ENCODE measurements at places on chromosomes 3 and 15.

- no peak for DNase-seq
Observed at GRCh38 chr3:168425936-168426595, 330.3 kb upstream of the GOLIM4 start.

- DNase-seq, result no peak
Observed at GRCh38 chr3:58023531-58023930, 15.3 kb downstream of the FLNB start.

GRCh38 chr3:30664459-30664858 is 58.1 kb downstream of the TGFBR2 start:
- no peak for DNase-seq

DNA sequence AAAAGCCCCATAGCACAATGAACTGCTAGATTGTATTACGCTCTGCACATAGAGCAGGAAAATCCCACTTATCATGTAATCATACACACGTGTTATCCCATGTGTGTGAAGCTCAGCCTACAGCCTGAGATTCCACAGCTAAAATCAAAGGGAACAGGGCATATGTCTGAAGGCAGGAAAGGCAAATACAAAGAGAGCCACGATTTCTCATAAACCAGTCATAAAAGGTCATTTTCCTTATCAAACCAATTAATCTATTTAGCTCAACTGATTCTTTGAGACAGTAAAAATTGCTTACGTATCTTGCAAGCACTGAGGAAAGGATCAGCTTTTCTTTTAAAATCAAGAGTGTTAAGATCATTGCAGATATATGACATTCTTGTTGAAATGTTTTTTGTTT is 199.5 kb upstream of the TBL1XR1 start:
- no peak for DNase-seq

- DNase-seq, result no peak
Observed at GRCh38 chr3:86251781-86252180, 739.2 kb downstream of the VGLL3 start.

- DNase-seq, result no peak
Observed at GRCh38 chr15:61769557-61769956, 290.7 kb downstream of the VPS13C start.

GRCh38 chr15:100186960-100187359 is 154.8 kb downstream of the ADAMTS17 start:
- DNase-seq, result no peak

DNA sequence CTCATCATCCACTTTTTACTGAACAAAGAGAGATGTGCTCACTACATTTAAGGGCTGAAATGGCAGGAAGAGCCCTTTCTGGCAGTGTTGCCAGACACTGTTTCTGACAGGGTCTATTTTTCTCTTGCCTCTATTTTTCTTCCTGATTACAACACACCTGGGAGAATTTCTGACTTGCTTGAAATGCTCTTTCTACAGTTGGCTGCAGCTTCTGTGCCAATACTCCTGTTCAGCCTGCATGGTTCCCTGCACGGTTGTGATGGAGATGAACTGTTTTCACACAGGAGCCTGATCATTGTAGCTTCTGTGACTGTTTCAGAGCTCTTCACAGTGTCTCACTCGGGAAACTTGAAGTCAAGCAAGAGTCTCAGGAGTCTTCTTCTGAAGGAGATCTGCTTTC is 83.0 kb upstream of the DLG1 start:
- DNase-seq, result no peak

- no peak for DNase-seq
Observed at GRCh38 chr3:126851382-126851781, 131.5 kb upstream of the PLXNA1 start.

GRCh38 chr3:20054549-20054987 is 14.3 kb downstream of the KAT2B start:
- DNase-seq, result no peak

GRCh38 chr3:55122312-55122711 is 194.5 kb upstream of the LRTM1 start:
- DNase-seq, result no peak

DNA sequence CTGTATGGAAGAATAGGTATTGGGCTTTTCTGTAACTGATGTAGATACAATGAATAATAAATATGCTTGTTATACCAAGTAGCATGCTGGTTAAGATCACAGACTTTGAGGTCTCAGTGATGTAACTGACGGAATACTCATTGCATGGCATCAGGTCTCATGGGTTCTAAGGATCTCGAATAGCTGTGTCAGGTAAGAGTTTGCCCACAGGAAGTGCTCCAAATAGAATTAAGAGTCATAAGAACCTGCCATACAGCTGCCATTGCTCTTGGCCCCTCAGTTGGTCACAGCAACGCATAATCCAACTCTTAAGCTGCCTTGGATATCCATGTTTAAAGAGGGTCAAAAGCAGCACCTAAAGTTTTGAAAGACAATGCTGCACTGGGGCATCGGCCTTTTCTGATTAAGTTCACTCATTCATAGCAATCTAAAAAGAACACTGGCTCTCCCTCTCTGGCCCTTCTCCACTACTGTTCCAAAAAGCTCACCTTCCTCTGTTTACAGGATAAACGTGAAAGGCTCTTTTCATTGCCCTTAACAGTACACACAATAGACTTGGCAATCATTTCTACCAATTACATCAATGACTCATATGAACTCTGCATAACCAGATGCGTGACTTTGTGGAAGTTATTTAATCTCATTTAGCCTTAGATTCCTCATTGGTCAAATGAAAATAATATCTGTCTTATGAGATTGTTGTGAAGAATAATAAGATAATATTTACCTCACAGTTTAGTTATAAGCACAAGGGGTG is 74.6 kb downstream of the ZBTB20 start:
- DNase-seq, result no peak

DNA sequence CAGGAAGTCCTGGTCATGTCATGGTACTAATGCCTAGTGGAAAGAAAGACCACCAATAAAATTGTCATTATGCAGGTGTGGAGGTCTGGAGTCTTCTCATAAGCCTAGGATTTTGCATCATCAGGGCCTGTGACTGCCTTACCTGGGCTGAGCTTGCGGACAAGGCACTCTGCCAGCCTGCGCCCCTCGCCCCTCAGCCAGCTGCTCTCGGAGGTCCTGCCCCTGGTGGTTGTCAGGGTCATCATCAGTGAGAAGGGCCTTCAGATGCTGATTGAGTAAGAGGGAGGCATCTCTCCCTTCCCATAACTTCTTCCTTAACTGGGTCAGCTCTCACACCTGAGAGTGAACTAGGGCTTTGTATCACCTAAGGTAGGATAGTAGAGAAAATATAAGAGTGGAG is 132.8 kb downstream of the DCLK3 start:
- no peak for DNase-seq

DNA sequence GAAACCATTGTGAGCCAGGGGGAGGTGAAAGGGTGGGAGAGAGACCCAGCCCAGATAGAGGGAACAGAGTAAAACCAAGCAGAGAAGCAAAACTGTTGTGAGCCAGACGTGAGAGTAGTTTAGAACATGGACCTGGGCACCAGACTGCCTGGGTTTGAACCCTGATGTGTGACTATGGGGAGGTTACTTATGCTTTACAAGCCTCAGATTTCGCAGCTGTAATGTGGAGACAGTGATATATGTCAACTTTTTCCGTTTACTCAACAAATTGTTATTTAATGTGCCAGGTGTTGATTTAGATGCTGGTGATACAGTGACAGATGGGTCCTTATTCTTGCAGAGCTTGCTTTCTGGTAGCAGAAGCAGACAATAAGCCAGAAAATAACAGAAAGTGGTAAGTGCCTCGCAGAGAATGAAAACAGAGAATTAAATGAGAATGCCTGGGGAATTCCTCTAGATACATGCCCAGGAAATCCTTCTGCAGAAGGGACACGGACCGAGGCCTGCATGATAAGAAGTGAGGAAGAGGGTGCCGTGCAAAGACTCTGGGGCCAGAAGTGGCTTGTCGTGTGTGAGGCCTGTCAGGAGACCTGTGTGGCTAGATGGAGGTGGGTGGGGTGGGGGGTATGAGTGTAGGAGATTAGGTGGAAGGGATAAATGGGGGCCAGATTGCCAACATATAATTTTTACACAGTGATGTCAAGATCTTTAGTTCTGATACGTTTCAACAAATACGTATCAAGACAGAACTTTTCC is 15.0 kb downstream of the KAT2B start:
- no peak for DNase-seq

DNA sequence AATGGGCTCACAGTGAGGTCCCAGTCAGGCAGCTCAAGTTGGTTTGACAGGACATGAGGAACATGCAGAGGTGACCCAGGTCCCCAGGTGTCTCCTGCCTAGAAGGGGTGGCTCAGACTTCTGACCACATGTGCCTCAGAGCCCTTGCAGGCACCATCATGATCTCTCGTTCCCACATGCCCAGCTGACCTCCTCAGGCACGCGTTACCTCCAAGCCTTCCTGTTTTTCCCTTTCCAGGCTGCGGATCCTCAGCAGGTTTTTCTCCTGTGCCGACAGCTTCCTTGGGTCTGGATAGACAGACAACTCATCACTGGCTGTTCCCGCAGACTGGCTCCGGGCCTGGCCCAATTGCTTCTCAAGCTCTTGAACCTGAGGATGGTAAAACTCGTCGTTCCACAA is 30.4 kb downstream of the CCDC13 start:
- no peak for DNase-seq

DNA sequence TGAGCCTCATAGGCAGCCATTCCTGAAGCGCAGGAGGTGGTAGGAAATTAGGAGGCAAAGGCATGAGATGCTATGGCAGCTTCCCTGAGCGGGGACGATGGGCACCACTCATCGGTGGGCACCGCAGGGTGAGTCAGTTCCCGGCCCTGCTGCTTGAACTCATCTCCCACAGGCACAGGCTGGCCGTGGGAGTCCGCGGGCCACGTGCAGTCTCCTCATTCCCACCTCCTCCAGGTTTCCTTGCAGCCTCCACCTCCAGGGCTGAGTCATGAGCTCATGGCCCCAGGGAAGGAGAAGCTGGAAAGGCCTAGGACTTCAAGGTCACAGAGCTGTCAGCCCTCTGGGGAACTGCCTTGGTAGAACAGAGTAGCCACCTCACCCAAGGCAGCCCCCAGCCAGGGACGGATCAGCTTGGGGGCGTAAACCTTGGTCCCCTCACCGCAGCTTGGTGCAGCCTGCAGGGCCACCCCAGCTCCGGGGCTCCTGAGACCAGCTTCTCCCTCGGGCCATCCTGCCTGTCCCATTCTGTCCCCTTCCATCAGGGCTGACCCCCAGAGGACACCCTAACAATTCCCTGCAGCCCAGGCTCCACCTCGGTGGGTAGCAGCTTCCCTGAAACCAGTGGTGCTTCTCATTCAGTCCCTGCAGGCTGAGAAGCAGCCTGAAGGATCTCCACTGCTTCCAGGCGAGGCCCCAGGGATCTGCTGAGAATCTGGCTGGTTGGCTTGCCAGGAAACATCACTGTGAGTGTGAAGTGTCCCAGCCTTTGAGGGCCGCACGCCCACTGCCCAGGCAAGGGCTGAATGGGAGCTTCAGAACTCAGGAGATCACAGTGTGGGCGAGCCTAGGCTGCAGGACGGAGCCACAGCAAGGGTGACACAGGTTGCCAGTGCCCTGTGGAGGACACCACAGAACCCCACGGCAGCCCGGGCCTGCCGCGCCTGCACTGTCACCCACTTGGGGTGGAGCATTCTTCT is 150.7 kb upstream of the MEF2A start:
- no peak for DNase-seq

DNA sequence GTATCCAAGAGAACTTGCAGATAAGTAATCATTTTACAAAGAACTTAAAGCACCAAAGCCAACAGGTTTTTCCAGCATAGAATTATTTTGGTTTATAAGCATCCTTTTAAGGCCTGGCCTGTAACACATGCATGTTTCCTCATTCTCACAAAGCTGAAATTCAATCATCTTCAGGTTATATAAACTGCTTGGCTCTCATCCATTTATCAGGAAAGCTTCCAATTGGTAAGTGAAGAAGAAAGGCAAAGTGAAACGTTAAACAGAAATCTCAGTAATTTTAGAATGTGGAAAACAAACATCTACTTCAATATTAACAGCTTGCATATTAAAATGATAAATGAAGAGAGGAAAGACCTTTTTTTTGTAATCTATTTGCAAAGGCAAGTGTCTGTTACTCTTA is 1.6 kb downstream of the SERP1 start:
- no peak for DNase-seq

DNA sequence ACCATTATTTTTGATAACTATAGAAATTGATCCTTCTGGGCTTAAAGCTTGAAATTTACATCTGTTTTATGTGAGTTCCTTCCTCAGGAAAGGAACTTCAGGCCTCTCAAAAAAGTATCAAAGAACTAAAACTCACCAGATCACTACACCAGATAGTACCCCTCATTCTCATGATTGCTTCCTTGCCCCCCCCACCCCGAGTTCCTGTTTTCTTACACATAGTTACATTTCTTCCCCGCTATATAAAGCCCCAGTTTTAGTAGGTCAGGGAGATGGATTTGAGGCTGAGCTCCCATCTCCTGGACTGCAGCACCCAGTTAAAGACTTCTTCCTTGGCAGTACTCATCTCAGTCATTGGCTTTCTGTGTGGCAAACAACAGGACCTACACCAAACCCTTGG is 80.3 kb upstream of the HRH1 start:
- DNase-seq, result no peak

All from stimulated activated CD4-positive, alpha-beta T cell treated with anti-CD3 and anti-CD28 coated beads, TNF-alpha, amount 100 ng/mL, for 1 hour (primary cell).